Activated T-cell treated with anti-CD3 and anti-CD28 coated beads, Interleukin-2, amount 50 U/mL, for 72 hours (primary cell): ENCODE measurements at places on chromosomes 4 and X.

DNA sequence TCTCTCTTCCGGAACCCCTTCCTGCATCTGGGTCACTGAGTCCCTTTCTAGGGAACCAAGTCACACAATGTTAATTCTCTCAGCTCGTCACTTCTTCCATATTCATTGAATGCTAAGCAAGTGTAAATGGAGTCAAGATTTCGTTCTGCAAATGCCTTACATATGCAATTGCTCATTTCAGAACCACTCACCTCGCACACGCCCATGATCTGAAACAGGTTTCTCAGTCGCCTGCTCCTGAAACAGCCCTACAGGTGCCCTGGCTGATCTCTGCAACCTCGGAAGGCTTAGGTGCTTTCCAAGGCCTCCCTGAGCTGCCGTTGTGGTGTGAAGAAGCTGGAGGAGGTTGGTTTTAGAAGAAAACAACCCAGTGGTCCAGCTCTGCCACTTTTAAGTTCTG, 100.8 kb upstream of the MSX1 start:
- no peak for DNase-seq

DNA sequence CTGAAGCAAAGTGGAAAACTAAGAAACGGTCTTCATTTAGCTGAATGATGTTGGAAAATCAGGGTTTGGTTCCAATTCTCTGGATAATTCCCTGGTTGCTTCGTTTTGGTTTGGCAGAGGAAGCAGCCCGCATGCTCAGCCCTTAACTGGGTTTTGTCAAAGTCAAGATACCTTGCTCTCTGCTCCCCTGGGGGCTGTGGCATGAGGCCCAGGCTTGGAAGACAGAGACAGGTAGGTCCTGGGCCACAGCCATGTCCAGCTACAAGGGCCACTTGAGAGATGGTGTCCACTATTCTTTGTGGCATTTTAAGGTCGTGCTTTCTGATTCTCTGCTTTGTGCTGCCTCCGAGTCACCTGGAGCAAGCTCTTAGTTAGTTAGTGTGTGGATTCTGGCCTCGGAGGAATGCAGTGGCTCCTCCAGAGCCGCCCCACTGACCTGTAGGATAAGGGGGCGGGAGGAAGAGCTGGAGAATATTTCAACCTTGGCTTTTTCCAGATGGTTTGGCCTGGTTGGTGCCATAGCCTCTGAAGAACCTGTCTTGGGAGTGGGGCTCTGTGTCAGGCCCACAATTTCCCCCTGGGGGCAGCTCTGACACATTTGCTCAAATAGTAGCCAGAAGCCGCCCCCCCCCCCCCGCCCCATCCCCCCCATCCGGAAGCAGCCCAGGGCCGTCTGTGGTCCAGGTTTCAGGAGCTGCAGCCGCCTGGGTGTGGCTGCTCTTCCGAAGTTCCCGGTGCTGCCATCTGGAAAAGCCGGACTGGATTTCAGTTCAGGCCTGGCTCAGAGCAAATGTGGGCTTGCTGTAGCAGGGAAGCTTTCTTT, 147.1 kb downstream of the NHS start:
- DNase-seq, result no peak

DNA sequence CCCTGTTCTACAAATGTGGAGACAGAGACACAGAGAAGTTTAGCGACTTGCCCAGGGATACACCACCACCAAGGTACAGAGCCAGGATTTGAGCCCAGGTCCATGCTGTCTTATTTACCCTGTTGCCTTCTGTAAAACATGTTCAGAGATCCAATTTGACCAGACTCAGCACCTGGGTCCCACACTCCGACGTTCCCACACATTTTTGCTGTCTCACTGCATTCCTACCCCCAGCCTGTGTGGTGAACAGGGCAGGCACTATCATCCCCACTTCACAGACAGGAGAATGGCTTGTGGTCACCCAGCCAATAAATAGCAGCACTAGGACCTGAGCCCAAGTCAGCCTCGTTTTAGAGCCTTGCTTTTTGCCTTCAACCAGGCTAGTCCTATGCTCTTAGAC, 102.8 kb downstream of the PJA1 start:
- no peak for DNase-seq

DNA sequence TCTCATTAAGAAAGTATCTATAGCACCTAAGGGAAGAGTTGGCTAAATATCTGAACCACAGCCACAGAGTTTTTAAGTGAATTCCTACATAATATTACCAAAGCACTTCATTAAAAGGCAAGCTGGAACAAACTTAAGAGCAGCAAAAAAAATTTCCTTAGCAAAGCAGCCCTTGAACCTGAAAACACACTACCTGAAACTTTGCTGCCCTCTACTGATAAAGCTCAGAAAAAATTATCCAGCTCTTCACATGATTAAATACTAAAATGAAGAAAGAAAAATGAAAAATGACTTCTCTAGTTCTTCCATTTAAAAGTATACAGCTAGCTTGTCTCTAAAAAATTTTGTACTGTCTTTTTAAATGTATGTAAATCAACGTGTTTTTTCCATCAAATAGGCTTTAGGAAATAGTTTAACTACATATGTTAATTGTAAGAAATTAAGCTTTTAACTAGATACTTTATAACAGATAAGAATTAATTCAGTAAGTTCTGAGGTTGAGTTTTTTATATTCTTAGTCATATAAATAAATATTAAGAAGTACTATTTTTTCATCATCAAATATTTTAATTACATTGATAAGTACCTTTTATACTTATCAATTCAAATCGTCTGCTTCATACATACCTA, 156.1 kb downstream of the STPG2 start:
- no peak for DNase-seq

GRCh38 chr4:100022792-100023222, 72.7 kb upstream of the H2AZ1 start:
- no peak for DNase-seq

- no peak for DNase-seq
These were observed 1927.6 kb upstream of the IGFBP7 start for GRCh38 chr4:59037812-59038211.

DNA sequence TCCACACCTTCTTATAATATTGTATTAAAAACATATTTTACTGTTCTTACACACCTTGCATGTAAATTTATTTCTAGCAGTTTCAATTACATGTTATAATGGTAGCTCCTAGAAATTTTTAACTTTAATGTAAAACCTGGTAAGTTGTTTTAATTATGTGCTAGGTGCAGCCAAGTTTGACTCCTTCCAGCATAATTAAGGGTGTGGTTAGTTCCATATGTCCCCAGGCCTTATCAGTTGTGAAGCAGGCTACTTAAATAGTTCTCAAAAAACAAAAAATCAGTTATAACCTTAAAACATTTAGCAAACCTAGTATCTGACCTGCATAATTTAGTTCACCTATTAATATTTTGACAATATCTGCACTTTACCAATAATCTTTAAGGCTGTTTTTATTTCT, 26.9 kb upstream of the PASD1 start:
- no peak for DNase-seq

DNA sequence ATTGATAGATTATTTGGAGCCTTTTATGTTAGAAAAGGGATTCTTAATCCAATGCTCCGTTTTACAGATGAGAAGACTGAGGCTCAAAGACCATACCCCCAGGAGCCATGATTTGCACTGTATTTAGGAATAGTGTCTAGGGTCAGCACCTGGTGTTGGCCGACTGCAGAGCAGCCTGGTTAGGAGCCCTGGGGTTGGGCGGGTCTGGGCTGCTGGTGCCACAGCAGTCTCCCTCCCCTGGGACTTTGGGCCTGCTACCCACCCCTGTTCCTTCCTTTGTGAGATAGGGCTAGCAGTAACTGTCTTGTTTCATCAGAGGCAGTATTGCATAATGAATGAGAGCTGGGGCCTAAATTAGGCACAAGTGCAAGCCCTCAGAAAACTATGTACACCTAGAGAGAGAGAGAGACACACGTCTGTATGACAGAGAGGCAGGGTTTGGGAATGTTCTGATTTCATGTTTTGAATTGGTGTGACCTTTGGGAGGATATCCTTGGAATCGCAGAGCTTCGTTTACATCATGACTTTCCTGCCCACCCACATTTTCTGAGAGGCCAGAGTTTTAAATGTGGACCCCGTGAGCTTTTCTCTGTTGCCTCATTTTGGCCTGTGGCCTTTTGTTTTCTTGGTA, 111.7 kb downstream of the PTTG2 start:
- DNase-seq, result no peak

- DNase-seq, result no peak
These were observed 176.2 kb downstream of the FSTL5 start for GRCh38 chr4:161987611-161988010.

DNA sequence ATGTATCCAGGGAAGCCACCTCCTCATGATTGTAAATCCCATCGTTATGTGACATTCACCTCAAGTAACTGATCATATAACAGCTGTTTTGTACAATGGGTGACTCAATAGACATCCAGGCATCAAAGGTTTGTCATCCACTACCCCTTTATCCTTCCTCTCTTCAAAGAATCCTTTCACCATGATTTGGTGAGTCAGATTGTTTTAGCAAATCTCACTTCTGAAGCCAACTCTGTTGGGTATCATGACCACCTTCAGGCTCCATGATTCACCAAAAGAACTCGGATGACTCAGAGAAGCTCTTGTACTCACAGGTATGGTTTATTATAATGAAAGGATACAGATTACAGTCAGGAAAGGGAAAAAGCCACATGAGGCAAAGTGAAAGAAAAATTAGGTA, 132.1 kb downstream of the PWWP3B start:
- no peak for DNase-seq

DNA sequence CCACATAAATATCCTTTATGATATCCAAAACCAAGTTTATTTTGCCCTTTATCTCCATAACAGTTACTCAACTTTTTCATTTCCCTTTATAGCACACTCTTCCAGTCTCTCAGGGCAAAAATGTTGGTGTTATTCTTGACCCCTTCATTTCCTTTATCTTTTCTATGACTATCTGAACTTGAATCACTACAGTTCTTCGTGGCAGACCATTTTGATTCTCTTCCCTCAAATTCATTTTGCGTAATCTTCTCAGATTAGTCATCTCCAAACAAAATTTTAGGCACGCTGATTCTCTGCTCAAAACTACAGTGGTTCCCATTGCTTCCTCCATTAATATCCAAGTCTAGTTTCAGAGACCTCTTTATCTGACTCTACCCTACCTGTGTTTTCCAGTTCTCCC, 26.1 kb downstream of the RUFY3 start:
- no peak for DNase-seq
